ENCODE measurements at places on chromosomes 13 and 19.

DNA sequence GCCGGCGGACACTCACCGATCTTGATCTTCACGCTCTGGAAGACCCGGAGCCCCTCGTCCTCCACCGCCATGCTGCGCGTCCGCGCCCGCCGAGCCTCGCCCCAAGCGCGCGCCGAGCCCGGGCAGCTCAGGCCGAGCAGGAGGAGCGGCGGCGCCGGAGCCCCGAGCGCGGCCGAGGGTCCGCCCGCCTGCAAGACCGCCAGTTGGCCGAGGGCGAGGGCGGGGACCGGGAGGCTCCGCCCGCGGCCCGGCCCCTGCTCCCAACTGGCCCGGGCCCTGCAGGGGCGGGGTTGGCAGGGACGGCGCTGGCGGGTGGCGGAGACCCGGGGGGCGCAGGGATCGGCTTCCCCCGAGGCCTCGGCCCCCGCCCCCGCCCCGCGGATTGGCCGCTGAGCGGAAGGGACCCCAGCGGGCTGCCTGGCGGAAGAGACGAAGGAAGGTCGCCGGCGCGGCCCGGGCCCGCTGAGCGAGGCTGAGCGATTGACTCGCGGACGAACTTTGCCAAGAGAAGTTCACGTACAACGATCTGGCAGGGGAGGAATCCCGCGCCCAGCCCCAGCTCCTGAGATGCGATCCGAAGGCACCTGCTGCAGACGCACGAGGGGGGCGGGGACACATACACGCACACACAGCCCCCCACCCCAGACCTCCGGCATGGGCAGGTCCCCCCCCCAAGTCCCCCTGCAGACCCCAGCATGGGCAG, at the start of gene RASA3:
Gene RASA3, minus strand, starts transcription at position 205 of the 703 bp plus-strand sequence. Its CDS starts 134 bp downstream, at position 71.
- peak; percentile 92 for DNase-seq

DNA sequence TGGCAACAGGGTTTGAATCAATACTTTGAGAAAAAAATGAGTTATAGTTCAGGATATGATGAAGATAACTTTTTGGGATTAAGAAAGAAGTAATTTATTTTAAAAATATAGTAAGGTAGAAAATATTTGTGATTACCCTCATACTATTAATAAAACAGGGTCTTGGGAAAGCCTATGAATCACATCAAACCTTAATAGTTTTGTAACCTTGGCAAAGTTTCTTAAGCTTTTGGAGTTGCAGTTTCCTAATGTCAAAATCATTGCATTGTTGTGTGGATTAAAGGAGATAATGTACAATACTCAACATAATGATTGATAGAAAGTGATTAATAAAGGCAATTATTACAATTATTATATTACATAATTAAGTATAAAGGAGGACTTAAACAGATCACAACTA, 149.0 kb downstream of the LMO7 start:
- DNase-seq, result no peak

DNA sequence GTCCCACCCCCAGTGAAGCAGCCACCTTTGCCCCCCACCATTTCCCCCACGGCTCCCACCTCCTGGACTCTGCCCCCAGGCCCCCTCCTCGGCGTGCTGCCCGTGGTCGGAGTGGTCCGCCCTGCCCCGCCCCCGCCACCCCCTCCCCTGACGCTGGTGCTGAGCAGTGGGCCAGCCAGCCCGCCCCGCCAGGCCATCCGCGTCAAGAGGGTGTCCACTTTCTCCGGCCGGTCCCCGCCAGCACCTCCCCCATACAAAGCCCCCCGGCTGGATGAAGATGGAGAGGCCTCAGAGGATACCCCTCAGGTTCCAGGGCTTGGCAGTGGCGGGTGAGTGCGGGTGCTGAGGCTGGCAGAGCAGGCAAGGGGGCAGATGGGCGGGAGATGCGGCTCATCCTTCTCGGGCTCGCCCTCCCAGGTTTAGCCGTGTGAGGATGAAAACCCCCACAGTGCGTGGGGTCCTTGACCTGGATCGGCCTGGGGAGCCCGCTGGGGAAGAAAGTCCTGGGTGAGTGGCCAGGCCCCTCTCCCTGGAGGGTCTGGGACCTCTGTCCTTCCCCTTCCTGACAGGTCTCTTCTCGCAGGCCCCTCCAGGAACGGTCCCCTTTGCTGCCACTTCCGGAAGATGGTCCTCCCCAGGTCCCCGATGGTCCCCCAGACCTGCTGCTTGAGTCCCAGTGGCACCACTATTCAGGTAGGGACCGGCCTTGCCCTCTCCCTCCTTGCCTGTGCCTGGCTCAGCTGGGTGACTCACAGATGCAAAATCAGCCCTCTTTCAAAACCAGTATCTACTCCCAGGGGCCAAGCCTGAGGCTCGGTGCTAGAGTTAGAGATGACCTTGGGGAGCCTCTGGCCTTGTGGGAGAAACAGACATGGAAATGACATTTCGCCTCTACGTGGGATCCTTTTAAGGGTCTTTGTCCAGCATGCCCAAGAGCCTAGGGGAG, 8.8 kb downstream of the IGFLR1 start:
- DNase-seq, result no peak

DNA sequence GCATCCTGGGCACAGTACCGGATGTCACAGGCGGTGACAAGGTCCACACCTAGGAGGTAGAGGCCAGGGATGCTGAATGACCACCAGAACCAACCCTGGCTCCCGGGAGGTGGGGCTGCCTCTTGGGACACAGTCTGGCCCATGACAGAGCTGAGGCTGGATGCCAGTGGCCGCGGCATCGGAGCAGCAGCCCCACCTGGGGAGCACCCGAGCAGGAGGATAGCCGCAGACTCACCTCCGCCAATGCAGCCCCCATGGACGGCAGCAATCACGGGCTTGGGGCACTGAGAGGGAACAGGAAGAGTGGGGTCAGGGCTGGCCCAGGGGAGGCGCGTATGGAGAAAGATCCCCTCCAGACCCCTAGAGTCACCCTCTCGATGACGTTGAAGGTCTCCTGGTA, 4.3 kb upstream of the LGALS4 start:
- no peak for DNase-seq

DNA sequence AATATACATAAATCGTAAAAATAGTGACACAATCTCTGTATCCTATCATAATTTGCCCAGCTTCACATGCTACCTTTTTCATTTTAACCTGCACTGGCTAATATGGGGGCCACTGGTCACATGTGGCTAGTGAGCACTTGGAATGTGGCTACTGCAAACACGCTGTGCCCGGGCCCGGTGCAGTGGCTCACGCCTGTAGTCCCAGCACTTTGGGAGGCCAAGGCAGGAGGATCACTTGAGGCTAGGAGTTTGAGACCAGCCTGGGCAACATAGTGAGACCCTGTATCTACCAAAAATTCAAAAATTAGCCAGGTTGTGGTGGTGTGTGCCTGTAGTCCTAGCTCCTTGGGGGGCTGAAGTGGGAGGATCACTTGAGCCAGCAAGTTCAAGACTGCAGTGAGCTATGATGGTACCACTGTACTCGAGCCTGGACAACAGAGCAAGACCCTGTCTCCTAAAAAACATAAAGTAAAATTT, 1.5 kb upstream of the N4BP2L1 start:
- no peak for DNase-seq

GRCh38 chr13:44908712-44909111, 80.6 kb downstream of the NUFIP1 start:
- DNase-seq, result no peak

- no peak for DNase-seq
Observed at GRCh38 chr19:30083125-30083681, 141.2 kb downstream of the URI1 start.

- no peak for DNase-seq
Observed at GRCh38 chr13:46660416-46660815, 107.4 kb downstream of the LRCH1 start.

GRCh38 chr19:4986471-4986891, 17.6 kb downstream of the KDM4B start:
- no peak for DNase-seq

DNA sequence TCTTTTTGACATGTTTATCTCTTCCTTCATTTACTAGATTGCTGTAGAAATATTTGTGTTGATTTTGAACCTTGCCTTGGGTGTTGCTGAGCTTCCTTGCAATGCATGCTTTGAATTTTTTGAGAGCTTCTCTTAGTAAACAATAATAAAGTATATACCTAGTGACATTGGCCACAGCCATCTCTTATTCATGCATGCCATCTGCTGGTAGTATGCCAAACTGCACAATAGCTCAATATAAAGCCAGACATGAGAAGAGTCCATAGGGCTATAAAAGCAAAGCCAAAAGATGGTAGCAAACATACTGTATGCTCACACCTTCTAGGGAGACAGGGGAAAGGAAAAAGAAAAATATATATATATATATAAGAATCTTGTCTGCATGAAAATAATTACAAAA, 18.9 kb upstream of the ZSCAN5A start:
- peak; percentile 5 for DNase-seq

DNA sequence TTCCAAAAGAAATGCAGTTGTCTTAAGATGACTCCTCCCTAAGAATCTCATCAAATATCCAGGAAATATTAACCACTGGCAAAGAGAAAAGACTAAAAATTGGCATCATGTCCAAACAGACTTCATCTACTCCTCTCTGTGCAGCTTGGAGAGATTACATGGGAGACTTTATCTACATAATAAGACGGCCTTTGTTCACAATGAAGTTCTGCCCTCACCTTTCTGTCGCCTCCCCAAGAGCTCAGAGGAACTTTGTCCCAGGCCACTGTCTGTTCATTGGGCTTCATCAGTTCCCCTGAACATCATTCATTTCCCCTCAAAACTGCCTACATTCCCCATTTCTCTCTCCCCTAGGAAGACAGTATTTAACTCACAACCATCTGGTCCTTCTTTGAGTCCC, 22.4 kb upstream of the MRI1 start:
- DNase-seq, result no peak

- no peak for DNase-seq
Observed at GRCh38 chr19:42488783-42489521, 39.3 kb downstream of the CEACAM1 start.

DNA sequence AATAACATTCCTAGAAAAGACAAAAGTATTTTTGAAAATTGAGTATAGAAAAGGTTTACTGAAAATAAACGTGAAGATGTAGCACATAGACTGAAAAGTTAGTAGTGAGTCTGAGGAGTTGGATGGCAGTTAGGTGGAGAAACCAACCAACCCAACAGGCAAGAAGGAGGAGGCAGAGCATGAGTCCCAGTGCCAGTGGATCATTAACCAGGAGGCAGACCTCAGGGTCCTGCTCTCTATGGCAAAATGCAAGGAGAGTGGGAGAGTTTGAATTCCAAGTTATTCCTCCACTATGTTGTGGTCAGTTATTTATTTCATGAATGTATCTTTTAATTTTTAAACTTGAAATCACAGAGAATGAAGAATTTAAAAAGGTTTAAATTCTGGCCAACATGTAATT, 446.4 kb downstream of the GPC6 start:
- no peak for DNase-seq

- peak; percentile 59 for DNase-seq
Observed at GRCh38 chr19:53424968-53425597, 6.7 kb upstream of the ZNF761 start.

GRCh38 chr13:98823442-98823841, 71.0 kb upstream of the SLC15A1 start:
- no peak for DNase-seq

DNA sequence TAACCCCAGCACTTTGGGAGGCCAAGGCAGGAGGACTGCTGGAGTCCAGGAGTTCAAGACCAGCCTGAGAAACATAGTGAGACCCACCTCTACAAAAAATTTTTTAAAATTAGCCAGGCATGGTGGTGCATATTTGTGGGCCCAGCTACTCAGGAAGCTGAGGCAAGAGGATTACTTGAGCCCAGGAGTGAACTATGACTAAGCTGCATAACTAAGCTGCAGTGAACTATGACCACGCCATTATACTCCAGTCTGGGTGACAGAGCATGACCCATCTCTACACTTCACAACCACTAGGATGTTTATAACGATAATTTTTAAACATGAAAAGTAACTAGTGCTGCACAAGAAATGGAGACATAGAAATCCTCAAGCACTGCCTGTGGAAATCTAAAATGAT, 352.7 kb upstream of the SGCG start:
- no peak for DNase-seq

GRCh38 chr13:103716718-103717117, 650.5 kb upstream of the SLC10A2 start:
- DNase-seq, result no peak

DNA sequence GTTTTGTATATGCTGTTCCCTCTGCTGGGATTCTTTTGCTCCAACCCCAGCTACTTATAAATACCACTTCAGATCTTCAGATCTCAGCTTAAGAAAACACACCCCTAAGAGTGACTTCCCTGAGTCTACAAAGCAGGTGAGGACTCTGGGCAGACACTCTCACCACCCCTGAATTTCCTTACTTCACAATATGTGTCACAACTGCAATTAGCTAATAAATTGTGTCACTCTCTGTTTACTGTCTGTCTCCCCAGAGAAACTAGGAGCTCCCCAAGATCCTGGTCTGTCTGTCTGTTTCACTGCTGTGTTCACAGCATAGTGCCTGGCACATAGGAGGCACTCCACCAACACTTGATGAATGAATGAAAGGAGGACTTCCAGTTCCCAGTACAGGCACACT, 14.4 kb downstream of the CEBPA start:
- DNase-seq, result no peak

DNA sequence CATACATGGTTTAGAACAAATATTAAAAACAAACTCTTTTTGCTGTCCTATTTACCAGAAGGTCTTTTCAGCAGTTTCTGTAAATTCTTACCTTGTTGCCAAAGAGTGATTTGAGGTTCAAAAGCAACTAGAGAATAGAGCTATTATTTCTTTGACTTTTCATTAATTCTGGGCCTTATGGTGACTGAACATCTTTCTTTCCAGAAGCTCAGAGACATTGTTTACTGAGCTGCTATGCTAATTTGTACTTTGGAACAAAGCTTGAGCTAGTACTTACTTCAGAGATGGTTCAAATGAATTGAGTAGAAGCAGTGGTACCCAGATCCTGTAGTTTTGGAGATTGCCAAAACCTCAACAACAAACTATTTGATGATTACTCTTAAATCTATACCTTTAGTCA, 331.2 kb downstream of the SPRY2 start:
- DNase-seq, result no peak

DNA sequence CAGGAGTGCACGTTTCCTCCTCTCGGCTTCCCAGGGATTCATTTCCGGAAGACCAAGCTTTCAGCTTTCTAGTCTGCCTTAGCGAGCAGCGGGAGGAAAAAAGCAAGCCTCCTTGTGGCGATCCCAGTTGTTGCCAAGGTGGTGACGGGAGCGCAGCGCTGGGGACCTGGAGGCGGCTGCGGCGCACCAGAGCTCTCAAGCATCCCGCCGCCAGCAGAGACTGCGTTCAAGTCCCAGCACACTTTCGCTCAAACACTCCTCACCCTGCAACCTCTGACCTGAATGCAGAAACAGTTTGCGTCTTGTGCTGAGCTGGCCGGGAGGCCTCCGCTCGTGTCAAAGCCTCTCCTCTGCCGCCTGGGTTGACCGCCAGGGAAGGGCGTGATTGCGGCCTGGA, 4.9 kb downstream of the GSX1 start:
- DNase-seq, result peak; percentile 15

DNA sequence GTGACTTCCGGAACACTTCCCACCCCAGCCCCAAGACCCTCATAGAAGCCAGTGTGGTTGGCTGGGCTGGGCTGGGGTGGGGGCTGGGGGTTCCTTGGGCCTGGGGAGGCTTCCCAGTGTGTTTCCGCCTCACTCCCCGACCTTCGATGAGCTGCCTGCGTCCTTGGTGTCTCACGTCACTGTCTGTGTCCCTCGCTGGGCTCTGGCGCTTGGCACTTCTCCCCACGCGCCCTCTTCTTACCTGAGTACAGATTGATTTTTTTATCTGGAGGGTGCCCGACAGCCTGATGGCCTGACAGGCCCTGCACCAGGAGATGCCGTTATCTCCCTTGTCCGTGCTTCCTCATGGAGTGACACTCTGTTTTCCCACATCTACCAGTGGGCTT, 7.6 kb upstream of the GRIN3B start:
- no peak for DNase-seq

- DNase-seq, result no peak
Observed at GRCh38 chr13:40619479-40619814, 47.0 kb downstream of the FOXO1 start.

Measured in NCI-H1092 treated with DMSO at 0.1 percent for 48 hours (cell line).